ENCODE measurements at places on chromosomes 7 and 10.

DNA sequence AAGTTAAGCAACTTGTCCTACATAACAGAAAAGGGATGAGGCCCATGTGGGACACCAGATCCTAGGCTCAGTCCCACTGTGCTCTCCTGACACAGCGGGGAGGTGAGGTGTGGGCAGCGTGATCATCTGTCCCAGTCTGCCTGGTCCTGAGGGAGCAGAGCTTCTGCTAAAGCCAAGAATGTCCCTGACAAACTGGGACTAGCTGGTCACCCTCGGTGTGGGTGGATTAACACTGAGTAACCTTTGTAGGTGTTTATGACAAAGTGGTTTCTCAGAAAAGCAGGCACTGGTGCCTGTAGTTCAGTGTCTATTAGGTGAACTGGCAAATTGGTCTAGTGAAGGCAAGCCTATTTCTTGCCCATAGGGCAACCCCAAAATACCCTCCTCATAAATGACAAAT, 127.8 kb upstream of the HABP2 start:
- no peak for DNase-seq

DNA sequence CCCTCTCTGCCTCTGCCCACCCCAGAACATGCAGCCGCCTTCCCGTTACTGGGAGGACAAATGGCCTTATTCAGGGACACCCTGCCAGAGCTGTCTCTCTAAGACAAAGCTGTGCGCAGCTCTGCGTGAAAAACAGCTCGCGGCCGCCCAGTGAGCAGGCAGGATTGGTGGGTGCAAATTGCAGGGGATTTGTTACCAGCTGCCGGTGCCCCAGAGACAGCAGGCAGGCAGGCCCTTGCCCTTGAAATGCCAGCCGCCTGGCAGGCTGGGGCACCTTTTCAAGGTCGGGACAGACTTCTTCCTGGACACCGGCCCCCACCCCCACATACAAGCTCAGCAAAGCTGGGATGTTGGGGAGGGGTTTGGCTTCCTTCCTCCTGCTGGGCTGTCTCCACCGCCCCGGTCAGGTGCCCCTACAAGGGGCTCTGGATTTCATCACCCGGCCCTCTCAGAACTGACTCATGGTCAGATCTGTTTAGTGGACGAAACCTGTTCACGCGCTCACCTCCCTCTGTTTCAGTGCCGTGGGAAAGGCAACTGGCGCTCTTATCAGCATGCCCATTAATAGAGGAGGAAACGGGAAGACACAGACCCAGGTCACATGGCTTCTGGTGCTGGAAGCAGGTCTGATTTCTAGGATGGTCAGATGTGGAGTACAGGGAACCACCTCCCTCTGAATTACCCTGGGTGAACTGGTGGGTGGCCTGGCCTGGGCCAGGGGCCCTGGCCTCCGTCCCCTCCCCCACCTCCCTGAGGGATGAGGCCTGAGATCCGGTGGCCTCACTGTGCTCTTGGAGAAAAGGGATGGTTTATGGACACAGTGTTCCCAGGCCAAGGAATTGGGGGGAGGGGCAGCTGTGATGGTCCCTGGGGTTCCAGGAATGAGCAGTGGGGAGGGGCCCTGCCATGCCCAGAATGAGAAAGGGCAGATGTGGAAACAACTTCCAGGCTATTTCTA, 123.9 kb upstream of the PPIF start:
- no peak for DNase-seq

DNA sequence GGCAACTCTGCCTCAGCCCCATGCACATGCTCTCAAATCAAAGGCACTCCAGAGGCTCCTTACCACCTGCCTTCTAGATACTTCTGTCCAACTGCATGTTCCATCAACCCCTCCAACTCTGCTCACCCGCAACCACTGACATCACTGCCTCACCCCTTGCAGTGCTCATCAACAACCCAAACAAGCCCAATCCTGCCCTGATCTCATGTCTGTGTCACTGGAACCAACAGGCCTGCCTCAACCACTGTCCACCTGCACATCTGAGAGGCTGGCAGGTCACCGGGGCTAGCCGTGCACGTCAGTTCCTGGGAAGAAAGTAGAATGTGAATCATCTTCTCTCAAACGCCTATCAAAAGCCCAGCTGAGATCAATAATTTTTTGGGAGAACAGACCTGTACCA, 33.3 kb downstream of the CTBP2 start:
- DNase-seq, result no peak

DNA sequence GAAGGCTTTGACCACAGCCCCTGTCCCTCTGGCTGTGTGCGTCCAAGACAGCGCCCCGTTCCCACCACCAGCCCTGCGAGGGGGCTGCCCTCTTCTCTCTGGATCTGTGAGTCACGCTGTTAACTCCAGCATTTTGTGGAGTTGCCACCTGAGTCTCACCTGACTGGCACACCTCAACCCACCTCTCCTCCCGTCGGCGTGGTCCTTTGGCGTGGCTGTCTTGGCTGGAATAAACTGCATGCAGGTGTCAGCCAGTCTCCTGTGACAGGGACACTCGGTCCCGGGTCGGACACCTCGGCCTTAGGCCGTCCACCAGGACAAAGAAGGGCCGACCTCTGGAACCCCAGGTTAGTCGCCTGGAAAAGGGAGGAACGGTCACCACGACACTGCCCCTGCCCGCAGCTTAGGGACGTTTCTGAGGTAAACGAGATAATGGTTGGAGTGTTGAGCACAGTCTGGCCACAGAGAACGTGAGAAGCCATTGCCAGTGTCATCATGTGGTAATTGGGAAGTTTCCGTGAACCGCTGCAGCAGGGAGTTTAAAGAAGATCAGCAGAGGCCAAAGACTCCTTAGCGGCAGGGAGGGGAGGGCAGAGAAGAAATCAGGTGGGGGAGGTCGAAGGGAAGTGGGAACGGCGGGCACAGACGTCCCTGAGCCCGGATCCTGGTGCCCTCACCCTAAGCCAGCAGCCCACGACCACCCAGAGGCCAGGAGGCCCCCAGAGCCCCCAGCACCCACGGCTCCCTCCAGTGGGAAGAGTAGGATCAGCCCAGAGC, 73.6 kb upstream of the FAM20C start:
- DNase-seq, result no peak

- no peak for DNase-seq
Measured at GRCh38 chr7:129741743-129742213, 130.3 kb downstream of the NRF1 start.

GRCh38 chr10:62050893-62051433, 149.5 kb downstream of the ARID5B start:
- no peak for DNase-seq

DNA sequence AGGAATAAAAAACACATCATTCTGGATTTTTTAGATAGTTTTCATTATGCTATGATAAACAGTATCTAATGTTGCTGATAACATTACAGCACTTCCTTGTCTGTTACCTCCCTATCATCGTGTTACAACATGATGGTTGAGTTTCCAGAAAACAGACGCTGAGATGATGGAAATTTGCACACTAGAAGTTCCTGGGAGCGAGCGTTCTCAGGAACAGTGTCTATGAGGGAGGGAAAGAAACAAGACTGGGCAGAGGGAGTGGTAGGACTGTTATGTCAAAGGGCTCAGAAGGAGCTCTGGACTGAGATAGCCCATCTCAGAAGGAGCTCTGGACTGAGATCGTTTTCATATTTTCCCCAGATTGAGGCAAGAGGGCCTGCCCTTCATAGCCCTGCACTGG, 121.6 kb downstream of the REEP3 start:
- DNase-seq, result no peak

DNA sequence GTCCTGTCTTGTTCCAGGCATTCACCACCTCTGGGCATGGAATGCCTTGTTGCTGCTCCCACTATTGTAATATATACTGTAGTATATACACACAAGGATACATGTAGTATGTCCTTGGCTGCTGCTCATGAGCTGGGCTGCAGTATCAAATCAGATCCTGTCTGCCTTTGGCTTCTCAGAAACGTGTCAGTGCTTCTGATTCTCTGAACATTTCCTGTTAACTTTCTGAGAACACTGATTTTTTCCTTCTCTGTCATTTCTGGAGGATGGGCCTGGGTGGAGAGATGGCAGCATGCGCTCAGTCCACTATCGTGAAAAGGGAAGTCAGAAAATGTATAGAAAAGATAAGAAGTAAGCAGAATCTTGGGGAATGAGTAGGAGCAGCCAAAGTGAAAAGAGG, 12.2 kb downstream of the SFTPA2 start:
- DNase-seq, result no peak

- no peak for DNase-seq
Measured at GRCh38 chr10:44771233-44771995, 139.7 kb upstream of the TMEM72 start.

GRCh38 chr7:154857240-154857639, 145.7 kb downstream of the PAXIP1 start:
- no peak for DNase-seq

DNA sequence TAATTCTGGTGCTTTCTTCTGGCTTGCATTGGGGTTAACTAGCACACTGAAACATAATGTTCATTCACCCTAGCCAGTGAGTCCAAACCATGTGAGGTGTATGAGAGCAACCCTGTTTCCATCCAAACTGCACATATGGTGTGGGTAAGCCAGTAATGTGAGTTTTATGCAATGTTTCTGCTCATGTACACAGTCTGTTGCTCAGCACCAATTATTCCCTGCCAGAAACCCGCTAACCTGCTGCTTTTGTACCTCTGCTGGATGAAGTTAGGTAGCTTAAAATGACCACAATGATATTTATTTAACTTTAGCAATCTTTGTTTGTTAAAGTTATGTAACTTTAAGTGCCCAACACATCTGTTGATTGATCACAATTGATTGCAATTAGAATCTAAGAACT, 93.7 kb upstream of the RPA3 start:
- no peak for DNase-seq

DNA sequence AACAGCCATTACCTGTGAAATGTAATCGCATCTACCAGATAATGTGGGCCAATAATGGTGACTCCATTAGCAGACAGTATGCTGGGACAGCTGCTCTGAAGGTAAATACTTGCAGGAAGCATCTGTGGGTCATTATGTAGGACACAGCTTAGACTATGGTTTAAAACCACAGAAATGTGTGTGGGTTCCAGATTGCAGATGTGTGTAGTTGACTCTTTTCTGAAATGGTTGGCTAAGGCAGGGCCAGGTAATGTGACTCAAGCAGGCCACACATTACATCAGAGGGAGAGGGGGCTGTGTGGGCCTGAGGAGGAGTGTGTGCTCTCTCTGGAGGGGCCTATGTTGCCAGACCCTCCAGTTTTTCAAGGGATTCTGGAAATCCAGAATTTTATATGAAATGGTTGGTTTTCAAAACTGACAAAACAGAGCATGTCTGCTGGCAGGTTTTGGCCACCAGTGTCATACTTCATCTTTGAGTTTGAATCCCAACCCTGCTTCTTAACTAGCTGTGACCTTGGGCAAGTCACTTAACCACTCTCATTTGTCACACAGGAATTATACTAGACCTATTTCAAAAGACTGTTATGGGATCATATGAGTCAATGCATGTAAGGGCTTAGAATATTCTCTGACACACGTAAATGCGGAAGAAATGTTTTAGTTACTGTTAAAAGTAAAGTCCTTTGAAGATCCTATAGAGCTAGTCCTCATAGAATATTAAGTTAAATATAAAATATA, 64.5 kb downstream of the MCMBP start:
- DNase-seq, result no peak

DNA sequence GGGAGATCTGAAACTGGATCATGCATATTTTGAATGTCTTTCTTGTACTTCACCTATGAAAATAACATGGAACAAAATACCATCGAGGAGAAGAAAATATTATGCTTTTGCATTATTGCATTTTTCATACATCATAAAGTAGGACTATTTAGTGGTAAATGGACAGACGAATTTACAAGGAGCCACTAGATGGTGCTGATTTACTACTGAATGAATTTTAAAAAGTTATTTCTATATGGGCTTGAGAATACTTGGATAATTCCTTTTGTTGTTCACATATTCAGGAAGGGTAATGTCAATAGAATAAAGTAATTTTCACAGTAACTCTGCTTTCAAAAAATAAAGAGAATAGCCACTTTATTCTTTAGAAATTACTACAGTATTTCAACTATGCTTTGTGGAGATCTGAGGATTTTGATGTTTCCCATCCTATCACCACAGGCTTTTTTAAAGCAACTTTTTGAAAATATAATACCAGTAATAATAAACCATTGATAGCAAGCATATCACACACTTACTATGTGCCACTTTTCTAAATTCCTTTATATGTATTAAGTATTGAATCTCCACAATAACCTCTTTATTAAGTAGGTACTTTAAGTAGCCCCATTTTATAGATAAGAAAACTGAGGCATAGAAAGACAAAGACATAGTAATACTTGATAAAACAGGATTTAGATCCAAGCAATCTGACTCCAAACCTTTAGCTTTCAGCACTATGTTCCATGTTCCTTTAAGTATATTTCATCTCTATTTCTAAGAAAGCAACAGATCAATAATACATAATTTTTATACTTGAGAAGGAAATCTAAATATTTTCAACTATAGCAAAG, 38.6 kb downstream of the NEBL start:
- no peak for DNase-seq

DNA sequence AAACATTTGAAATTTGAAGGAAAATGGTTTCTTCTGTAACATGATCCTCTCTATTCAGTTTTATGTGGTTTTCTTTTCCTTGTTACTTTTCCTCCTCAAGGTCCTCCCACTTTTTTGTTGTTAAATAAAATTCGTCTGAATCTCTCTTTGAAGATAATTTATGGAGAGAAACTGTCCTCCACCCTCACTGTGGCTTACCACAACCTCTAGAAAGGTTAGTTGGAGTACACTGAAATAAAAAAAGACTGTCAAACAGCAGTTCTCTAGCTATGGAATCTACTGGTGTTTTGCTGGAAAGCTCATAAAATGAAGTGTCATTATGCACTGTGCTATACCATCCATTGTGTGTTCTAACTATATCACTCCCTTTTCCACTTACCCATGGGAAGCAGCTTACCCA, 189.4 kb downstream of the HDAC9 start:
- DNase-seq, result no peak

GRCh38 chr10:119297207-119297968, 90.0 kb downstream of the GRK5 start:
- no peak for DNase-seq
